ENCODE measurements at places on chromosomes 12 and 14. TPM values are rescaled to one million over a fixed set of nuclear protein-coding genes. Genes with fewer than 3 reads are reported as not detected.

Gene C3AR1
- polyA plus RNA-seq = 0.31 TPM

Gene RNASE7
- not detected for polyA plus RNA-seq

Gene MYF5
- not detected for polyA plus RNA-seq

GRCh38 chr12:2509137-2509536, 285.6 kb upstream of the FKBP4 start:
- no peak for DNase-seq

DNA sequence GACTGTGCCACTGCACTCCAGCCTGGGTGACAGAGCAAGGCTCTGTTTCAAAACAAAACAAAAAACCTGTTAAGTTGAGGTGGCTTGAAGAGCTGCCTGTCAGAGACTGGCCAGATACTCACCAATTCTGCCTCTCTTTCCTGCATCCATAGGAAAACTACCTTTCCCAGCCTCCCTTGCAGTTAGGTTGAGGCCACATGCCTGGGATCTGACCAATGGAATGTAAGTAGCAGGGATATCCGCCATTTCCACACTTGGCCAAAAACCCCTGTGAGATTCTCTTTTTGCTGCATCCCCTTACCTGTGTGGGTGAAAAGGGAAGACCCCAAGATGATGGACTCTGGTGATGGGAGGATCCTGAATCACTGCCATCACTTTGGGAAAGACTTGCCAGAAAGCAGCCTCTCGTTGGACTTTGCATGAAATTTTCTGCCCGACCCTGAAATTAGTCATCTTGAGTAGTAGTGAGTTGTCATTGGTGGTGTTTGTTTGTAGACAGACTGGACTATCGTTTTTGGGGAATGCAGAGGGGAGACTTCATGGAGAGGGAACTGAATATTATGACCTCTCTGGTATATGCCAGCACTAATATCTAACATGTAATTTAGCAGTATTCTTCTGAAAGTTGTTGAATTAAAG, 14.0 kb downstream of the GPR68 start:
- DNase-seq = peak; percentile 36

GRCh38 chr14:93906341-93907329, 20.5 kb upstream of the FAM181A start:
- DNase-seq = peak; percentile 17

DNA sequence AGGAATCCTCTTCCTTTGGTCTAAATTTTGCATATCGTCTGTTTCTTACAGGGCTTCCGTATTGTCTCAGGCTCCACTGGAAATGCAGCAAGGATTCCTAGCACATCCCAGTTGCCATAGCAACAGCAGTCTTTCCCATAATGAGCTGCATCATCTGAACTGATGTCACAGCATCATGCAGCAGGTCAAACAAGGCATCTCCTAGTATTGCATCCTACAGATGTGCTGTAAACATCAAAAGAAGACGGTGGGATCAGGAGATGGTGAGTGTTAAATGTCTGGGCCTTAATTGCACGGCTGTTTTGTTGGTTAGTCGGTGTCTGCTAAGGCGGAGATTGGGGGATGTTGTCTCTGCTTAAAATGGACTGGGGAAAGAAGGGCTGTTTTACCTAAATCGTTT, at the start of gene AKAP6:
Gene AKAP6 (plus strand): TSS at position 153 of the 400 bp plus-strand sequence. CDS start 104,196 bp downstream, outside the sequence.
- DNase-seq = no peak

GRCh38 chr14:21997300-21997699, 323.7 kb upstream of the OR4E1 start:
- peak; percentile 4 for DNase-seq

- DNase-seq = no peak
These were observed 44.3 kb downstream of the TEAD4 start for GRCh38 chr12:3003357-3003992.

DNA sequence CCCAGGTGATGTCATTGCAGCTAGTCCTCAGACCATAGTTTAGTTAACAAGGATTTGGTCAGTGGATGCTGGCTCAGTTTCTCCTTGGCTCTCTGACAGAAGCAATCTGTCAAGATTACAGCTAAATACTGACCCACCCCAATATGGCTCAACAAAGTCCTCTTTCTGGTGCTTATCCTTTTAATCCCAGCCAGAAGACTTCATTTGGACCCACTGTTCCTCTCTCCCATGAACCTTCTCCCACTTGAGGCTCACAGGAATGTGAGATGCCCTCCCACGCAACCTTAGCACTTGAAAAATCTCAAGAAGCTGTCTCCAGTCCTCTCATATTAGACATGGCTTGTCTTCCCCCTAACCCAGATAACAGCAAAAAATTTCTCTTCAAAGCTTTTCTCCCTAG, 47.7 kb downstream of the C12orf50 start:
- DNase-seq = peak; percentile 21

Gene DBX2
- not detected for polyA plus RNA-seq

Gene SRGAP1
- 10.2 TPM for polyA plus RNA-seq

Gene CD163
- not detected for polyA plus RNA-seq

DNA sequence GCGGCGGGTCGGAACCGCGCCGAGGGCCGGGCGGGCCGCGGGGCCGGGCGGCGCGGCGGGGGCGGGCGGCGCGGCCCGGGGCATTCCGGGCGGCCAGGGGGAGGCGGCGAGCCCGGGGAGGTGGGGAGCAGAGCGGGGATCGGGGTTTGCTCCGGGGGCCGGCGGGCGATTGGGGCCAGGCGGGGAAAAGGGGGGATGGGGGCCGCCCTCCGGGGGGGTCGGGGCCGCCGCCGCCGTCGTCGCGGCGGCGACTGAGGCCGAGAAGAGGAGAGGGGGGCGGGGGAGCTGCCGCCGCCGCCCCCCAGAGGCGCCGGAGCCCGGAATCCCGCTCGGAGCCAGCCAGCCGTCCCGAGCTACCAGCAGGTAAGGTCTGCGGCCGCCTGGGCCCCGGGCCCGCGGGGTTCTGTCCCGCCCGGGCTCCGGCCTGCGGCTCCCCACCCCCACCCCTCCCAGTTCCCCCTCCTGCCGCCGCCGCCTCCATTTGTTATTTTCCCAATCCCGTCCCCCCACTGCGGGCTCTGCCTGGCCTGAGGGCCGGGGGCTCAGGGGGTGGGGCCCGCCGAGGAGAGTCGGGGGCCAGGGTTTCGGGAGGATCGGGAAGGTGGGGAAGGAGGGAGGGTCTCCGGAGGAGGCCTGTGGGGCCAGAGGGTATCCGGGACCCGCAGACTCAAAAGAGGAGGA, 403 bp downstream of the ATN1 start:
- DNase-seq = no peak

Gene ERC1
- polyA plus RNA-seq = 11.2 TPM

Measured in IMR-90 (cell line).